ENCODE measurements at places on chromosomes 13 and 19.

GRCh38 chr19:40270362-40271089, 14.6 kb downstream of the AKT2 start:
- DNase-seq, result no peak

GRCh38 chr13:63636316-63636993, 2220.8 kb upstream of the PCDH20 start:
- no peak for DNase-seq

DNA sequence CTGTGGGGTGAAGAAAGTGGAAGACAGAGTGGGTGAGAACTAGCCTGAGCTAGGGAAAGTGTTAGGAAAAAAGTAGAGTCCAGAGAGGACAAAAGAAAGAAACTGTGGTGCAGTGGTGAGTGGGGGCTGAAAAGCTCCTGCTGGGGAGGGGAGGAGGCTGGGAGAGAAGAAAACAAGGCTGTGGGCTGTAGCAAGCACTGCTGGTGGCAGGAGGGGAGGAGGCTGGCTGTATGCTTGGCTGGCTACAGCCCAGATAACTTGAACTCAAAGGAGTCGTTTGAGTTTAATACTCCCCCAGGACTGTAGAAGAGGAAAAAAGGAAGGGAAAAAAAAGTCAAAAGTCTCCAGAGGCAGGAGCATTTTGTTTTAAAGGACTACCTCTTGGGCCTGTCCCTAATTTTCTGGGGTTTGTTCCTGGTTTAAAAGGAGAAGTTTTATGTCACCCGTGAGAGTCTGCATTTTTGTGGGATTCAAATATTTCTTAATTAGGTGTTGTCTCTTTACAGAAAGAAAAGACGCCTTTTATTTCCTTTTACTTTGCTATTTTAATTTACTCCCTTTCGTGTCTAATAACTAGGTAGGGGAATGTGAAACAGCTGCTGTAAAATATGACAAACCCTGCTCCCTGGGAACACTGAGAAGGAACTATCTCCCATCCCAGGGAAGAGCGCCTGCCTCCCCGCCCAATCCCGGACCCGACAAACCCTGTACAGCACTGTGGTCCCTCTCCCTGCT, 21.7 kb downstream of the ZIC5 start:
- no peak for DNase-seq

DNA sequence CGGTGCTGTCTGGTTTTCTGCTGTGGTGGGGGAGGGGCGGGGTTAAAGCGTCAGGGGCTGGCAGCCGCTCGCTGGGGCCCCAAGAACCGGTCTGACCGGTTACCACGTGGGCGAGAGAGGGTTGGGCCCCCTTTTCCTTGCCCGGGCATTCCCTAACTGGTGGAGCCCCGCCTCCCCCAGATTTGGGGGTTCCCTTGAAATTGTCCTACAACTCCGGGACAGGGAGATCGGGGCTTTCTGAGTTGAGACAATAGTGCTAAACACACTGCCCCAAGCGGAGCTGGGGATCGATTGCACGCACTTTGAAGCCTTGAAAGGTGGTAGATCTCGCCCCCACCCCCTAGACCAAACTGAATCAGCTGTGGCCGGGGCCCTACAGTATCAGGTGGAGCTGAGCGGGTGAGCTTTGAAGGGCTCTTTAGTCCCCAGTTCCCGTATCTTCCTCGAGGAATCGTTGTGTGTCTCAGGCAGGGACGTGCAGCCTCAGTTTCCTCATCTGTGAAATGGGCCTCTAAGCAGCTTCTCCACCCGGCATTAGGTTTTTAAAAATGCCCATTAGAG, 4.8 kb downstream of the IER2 start:
- DNase-seq, result peak; percentile 82

DNA sequence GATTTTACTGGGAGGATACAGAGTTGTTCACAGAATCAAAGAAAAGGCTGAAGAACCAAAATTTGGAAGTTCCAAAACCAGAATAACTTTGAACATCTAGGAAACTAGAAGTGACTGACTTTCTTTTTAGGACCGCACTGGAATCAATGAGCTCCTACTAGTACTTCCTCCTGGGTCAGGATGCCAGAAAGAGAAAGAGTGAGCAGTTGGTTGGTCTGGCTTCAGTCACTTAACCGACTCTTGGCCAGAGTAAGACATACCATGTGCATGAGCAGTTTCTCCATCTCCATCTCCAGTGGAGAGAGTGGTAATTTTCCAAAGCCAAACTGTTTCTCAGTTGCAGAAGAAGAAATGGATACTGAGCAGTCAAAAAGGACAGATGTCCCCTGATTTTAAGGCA, 27.1 kb upstream of the MTUS2 start:
- DNase-seq, result no peak

GRCh38 chr13:44894001-44894770, 95.1 kb downstream of the NUFIP1 start:
- DNase-seq, result no peak

GRCh38 chr19:47433121-47433520, 13.8 kb upstream of the MEIS3 start:
- no peak for DNase-seq

DNA sequence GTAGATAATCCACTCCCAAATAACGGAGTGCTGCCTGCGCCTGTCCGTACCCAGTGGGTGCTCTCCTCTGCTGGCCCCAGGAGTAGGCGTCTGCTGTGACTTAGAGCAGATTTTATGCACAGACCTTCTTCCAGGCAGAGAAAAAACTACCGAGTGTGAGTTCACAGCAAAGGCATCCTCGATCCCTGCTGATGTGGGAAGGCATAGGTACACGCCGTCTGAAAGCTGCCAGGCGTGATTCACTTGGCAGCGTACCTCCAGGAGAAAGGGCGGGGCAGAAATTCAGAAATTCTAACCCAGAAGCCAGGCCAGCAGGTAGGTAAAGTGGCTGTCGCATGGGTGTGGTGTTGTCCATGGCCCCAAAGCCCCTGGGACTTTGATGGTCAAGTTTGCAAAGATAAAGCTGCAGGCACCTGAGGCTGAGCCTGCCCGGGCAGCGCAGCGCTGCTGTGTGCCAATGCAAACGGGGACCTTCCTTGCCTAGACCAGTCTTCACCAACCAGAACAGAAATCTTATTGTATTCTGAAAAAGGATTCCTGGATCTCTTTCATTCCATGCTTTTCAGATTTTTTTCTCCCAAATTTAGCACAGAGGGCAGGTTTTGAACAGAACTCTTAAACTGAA, 36.3 kb downstream of the COL4A2 start:
- DNase-seq, result no peak

GRCh38 chr13:97438856-97439595, 5.1 kb downstream of the RAP2A start:
- DNase-seq, result no peak

GRCh38 chr13:30346153-30346788, 38.9 kb upstream of the KATNAL1 start:
- peak; percentile 88 for DNase-seq

GRCh38 chr13:47332149-47332548, 435.3 kb upstream of the HTR2A start:
- no peak for DNase-seq

DNA sequence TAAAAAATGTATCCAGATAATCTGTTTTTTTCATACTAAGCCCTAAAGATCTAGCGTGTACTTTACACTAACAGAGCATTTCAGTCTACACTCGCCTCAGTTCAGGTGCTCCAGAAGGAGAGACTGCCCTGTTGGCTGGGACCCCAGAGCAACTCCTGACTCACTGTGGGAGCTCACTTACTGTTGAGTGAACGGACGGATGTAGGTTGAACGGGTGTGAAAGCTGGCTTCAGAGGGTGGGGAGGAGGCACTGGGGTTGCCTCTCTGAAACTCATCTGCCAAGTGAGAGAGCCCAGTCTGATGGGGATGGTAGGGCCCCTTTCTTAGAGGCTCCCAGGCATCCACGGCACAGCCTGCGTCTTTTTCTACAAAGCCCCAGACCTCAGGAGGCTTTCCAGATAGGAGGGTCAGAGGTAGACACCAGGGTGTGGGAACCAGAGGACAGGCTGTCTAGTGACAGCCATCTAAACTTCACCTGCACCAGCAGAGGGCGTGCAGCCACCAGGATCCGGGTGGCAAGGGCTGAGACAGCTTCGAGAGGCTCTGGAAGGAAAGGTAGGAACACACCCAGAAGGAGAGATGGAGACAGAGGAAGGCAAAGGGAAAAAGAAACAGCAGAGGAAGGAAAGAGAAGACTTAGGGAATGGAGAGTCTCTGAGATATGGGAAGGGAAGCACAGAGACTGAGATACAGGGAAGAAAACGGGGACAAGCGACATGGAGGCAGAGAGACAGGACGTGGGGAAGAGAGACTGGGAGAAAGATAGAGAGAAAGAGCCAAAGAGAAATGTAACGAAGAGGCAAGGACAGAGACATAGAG, 3.7 kb downstream of the KASH5 start:
- peak; percentile 87 for DNase-seq

DNA sequence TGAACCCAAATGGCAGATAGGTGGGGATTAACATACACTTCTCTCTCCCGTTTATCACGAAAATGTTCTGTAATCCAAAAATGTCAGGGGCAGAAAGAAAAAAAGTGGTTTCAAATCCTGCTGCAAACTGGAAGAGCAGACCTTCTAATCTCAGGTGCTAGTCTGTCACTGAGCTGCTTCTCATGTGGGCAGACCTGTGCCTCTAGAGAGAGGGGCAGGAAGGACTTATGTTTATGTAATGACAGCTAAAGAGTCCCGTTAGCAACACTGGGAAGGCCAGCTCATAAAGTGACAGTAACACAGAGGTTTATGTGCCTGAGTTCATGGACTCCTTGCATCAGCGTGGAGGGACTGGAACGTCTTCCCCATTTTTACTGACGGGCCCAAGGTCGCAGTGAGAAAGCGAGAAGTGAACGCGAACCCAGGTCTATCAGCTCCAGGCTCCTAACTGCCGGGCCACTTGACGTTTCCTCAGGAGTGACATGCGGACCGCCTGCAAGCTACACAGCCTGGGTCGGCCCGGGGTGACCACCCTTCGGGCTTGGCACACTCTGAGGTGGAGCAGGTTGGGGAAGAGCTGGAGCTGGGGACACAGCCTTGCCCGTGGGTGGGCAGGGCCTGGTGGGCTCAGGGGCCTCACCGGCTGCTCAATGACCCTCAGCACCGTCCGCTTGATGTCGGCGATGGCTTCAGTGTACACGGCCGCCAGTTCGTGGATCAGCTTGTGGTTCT, 9.6 kb upstream of the RSPH6A start:
- no peak for DNase-seq

GRCh38 chr13:48255954-48256353, 22.9 kb downstream of the ITM2B start:
- no peak for DNase-seq

DNA sequence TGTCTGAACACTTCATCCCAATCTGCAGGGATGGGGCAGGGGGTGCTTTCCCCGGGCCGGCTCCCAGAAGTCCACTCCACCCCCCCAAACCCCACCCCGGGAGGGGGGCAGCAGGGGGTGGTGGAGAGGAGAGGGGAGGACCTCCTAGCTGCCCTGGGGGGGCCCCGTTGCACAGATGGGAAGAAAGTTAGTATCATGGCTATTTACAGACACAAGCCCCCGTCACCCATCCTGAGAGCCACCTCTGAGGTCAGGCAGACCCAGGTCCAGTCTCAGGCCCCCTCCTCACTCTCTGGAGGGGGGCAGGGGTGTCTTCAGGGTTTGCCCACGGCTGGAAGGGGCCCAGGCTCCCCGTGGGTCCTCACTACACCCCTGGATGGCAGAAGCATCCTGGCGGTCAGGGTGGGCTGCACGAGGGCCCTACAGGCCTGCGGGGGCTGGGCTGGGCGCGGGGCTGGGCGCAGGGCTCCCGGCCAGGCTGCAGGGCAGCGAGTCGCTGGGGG, 5.8 kb upstream of the REXO1 start:
- no peak for DNase-seq

- no peak for DNase-seq
These were observed 15.9 kb downstream of the ZNF573 start for GRCh38 chr19:37763488-37763887.

DNA sequence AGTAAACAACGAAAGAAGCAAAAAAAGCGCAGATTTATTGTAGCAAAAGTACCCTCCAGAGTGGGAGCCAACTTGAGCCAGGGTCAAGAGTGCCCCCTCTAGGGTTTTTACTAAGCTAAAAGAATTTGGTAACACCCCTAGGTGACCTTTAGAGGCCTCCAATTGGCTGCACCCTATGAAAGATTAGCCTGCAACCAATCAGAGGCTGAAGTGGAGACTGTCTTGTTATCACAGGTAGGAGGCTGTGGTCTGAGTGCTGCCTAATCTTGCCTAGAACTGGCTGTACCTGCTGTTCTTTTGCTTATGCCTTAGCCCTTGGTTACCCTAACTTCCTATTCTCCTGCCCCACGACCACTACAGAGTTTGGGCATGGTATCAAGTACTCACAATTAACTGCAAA, 38.3 kb downstream of the ANKRD10 start:
- DNase-seq, result no peak

DNA sequence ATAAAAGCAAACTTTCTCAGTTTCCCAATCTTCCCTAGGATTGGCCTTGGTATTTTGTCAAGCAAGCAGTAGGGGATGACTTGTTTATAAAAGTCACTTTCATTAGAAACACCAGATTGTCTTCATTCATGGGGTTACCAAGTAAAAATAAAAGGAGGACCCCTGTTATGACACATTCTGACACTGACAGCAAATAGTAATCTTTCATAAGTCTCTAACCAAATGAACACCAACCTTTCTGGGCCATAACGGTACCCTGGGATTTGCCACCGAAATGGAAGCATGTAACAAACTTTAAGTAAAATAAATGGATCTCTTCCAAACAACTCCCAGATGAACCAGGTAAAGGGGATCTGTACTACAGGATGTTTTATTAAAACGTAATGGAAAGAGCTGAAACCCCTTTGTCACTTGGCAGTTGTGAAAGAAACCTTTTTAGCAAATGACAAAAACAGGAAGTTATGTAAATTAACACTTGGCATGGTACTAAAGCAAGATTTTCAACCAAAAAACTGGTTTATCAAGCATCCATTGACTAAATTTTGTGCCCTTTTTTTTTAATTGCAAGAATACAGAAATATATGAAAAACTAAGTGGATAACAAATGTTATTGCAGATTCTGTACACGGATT, 335.6 kb downstream of the RBM26 start:
- DNase-seq, result no peak

DNA sequence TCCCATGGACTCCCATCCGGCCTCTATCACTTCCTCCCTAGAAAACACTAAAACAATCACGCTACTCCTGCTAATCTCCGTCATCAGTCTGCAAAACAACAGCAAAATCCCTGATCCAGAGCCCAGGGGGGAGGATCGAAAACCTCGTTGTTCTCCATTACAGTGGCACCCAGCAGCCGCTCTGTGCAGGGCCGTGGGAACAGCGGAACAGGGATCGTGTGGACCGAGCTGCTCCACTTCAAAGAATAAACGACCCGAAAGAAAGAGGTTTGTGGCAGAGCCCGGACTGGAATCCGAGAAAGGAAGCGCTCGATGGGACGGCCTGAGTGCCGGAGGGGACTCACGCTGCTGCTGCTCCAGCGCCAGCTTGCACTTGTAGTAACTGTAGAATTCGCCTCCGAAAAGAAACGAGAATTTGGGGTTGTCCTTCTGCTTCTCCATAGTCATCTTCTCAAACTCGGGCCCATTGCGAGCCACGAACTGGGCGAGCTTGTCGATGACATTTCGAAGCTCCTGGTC, 652 bp downstream of the CHERP start:
- peak; percentile 47 for DNase-seq
